ENCODE measurements at places on chromosomes 13 and 19. TPM values are rescaled to one million over a fixed set of nuclear protein-coding genes. Genes with fewer than 3 reads are reported as not detected.
A peak's percentile ranks its signal among the peaks of the same experiment; 100 is the strongest.

NDUFB7 gene
- polyA plus RNA-seq: 463 TPM

ALKBH6 gene
- polyA plus RNA-seq: 54.6 TPM

DACH1 gene
- 0.57 TPM for polyA plus RNA-seq

ZNF780A gene
- polyA plus RNA-seq: 12.3 TPM

CHAF1A gene
- 109 TPM for polyA plus RNA-seq

KLK4 gene
- polyA plus RNA-seq: 1.8 TPM

ZNF439 gene
- 4.5 TPM for polyA plus RNA-seq

VSTM1 gene
- not detected for polyA plus RNA-seq

CFD gene
- 3.4 TPM for polyA plus RNA-seq

- H3K4me1 ChIP-seq: no peaks in the 10 kb centered on the region
- H3K27ac ChIP-seq: no peak overlapping the region
- no peak for DNase-seq
- H3K4me3 ChIP-seq: no peak overlapping the region
- H3K36me3 ChIP-seq: no peaks in the 10 kb centered on the region
These were observed 614.6 kb upstream of the SPRY2 start for GRCh38 chr13:80955501-80955900.

DNA sequence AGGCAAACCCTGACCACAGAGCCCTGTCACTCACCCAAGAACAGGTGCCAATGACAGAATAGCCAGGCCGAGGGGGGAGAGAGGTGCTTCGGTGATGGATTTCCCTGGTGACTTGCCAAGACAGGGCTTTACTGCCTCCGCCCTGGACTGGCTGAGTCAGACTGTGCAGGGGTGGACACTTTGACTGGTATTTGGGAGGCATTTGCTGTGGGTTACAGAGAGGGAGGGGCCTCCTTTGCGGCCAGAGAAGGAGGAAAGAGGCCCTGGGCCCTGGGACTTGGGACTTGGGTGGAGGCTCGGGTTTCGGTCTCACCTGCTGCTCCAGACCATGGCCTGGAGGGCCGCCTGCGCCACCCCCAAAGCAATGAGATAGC, 4.6 kb upstream of the EPS8L1 start:
- H3K4me1 ChIP-seq: peaks cover 7% of the 10 kb centered on the region
- H3K27me3 ChIP-seq: peaks cover 83% of the 10 kb centered on the region
- no peaks in the 10 kb centered on the region for H3K36me3 ChIP-seq
- no peak for DNase-seq

DNA sequence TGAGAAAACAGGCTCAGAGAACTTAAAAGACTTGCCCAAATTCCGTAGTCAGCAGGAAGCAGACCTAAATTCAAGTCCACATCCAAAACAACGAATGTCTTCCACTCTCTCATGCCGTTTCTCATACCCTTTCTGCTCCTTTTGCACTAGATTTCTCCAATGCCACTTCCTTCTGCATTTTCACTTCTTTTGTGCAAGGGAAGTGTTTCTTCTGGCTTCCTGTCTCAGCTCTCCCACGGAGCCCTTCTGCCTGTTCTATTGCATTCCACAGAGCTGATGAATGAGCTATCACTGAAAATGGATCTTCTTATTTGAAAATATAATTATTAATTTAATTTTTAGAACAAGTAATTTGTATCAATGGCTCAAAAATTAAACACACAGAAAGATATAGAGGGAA, 56.1 kb upstream of the STK24 start:
- no peaks in the 10 kb centered on the region for H3K4me1 ChIP-seq
- H3K27ac ChIP-seq: 0 out of 2 replicates have a peak overlapping the region, but pooled peaks have one; percentile 75

- no peaks in the 10 kb centered on the region for H3K27me3 ChIP-seq
- H3K27ac ChIP-seq: peak overlapping the region; percentile 85
- peaks cover 8% of the 10 kb centered on the region for H3K4me1 ChIP-seq
- H3K4me3 ChIP-seq: no peak overlapping the region
- H3K36me3 ChIP-seq: no peaks in the 10 kb centered on the region
- peak; percentile 91 for DNase-seq
These were observed 332.2 kb upstream of the SGCG start for GRCh38 chr13:22848539-22849052.

DNA sequence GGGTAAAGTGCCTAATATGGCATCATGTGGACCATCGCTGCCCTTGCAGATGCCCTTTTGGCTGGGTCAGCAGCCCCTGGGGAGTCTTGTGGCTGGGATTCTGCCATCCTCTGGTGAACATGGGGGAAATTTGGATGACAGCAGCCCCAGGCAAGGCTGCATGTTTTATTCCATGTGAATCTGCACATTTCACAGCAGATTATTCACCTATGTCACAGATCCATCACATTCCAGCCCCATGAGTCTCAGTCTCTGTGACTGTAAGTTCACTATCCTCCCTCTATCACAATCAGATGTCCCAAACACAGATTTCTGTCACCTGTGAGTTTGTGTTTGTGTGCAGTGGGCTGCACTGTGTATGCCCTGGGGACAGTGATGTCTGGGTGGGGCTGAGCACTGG, 36.8 kb upstream of the PSG9 start:
- no peaks in the 10 kb centered on the region for H3K4me1 ChIP-seq
- H3K36me3 ChIP-seq: no peaks in the 10 kb centered on the region
- H3K27ac ChIP-seq: no peak overlapping the region
- DNase-seq: no peak
- H3K4me3 ChIP-seq: no peak overlapping the region

DNA sequence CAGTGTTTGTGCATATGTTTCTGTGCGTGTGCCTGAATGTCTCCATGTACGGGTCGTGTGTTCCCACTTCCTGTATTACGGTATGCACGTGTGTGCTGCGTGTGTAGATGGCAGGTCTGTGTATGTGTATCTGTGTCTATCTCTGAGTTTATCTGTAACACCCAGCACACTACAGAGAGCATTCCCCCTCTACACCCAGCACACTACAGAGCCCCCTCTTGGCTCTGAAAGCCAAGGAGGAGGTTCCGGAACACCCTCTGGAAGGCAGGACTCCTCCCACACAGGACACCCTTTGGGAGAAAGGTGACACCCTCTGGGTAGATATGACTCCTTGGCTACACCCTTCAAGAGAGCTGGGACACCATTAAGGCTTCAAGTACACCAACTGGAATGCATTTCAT, 2.1 kb upstream of the ERFL start:
- DNase-seq: no peak
- peaks cover 23% of the 10 kb centered on the region for H3K4me1 ChIP-seq
- no peaks in the 10 kb centered on the region for H3K36me3 ChIP-seq
- H3K27me3 ChIP-seq: peaks cover 100% of the 10 kb centered on the region
- H3K27ac ChIP-seq: no peak overlapping the region
- no peak overlapping the region for H3K4me3 ChIP-seq

DNA sequence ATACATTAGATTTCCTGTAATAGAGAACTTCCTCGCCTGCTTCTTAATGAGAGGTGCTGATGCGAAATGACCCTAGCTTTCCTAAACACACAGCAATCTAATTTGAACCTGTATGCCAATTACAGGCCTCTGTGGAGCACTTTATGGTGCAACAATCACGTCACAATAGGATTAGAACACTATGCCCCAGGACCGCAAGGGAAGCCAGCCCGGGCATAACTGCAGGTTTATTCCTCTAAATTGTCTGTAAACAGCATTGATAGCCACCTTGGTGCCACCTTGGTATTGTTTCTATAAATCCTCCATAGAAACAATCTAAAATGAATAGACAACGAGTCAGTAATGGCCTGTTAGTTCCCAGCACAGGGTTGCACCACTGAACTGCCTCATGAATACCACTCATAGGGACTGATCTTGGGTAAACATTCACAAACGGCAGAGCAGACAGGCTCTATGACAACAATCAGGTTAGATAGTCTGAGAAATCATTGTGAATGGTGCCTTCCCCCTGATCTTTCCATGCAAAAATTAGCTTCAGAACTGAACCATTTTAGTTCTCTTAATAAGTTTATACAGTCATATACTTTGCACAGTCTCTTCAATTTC, 182.5 kb upstream of the OBI1 start:
- no peaks in the 10 kb centered on the region for H3K36me3 ChIP-seq
- H3K27me3 ChIP-seq: no peaks in the 10 kb centered on the region
- H3K27ac ChIP-seq: no peak overlapping the region
- no peak overlapping the region for H3K4me3 ChIP-seq
- no peaks in the 10 kb centered on the region for H3K4me1 ChIP-seq

DNA sequence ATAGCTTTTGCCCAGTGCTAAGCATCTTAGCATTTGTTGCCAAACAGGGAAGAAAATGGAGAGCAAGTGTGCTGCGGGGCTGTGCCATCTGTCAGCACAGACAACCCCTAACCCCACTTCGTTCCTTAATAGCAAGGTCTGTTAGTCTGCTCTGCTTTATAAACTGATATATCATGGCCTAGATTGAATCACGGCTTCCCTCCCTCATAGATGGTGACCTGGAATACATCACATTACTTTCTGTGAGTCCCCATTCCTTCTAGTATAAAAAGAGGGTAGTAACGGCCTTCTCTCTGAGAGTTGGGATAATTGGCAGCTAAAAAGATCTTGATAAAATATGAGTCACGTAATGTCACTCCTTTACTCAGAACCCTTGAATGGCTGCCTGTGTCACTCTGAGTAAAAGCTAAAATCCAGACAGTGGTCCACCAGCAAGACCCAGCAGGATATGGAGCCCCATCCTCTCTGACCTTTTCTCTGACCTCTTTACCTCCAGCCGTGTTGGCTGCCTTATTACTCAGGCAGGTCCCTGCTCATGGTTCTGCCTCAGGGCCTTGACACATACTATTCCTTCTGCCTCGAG, 151.7 kb downstream of the DLEU7 start:
- no peak overlapping the region for H3K27ac ChIP-seq
- no peaks in the 10 kb centered on the region for H3K36me3 ChIP-seq
- H3K4me3 ChIP-seq: no peak overlapping the region
- no peak for DNase-seq
- no peaks in the 10 kb centered on the region for H3K27me3 ChIP-seq

DNA sequence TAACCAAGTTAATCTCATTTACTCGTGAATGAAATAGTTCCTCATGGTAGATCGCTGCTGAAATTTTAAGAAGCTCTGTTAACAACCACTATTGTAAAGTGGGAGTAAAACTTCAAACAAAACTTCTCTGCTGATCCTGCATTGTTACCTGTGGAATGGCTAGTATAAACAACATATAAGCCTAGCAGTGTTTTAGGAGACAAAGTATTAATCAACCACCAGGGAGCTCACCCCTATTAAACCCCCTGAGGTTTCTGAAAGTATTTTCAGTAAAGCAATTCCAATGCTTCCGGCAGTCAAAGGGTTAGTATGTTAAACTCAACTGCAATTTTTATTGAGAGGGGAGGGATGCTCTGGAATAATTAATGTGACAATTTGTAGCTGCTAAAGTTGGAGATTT, 30.0 kb upstream of the PCDH17 start:
- H3K4me3 ChIP-seq: no peak overlapping the region
- H3K4me1 ChIP-seq: peaks cover 44% of the 10 kb centered on the region
- peak overlapping the region; percentile 20 for H3K27ac ChIP-seq
- DNase-seq: no peak

GRCh38 chr19:38778733-38779132, 5.4 kb upstream of the LGALS7 start:
- DNase-seq: no peak
- H3K4me3 ChIP-seq: no peak overlapping the region
- no peaks in the 10 kb centered on the region for H3K36me3 ChIP-seq
- no peaks in the 10 kb centered on the region for H3K4me1 ChIP-seq
- H3K27me3 ChIP-seq: no peaks in the 10 kb centered on the region
